Fibroblast of mammary gland (primary cell): ENCODE measurements at places on chromosomes 1 and 21.
A peak's percentile ranks its signal among the peaks of the same experiment; 100 is the strongest.

DNA sequence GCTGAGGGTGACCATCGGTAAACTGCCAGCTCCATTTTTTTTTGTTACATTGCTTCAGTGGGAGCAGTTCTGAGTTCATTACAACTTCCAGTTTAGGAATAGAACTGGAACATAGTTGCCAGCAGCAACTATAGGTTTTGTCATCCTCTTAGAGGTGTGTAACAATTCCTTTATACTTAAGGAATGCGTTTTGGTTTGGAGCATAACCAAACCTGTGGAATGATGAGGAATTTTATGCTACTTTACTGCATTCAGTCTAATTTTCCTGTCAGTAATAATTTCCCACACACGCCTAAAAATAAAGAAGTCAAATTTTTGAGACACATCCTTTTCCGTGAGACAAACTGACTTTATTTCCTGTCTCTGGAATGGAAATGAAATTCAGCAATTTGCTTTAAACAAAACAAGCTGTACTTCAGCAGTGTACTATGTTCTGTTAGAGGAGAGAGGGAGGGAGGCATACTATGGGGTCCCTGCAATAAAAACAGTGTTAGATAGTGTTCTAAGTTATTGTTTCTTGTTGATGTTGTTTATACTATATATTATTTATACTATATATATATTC is 4.8 kb upstream of the AMPD1 start:
- no peak for DNase-seq

- DNase-seq, result no peak
Observed at GRCh38 chr1:30680429-30680828, 43.0 kb downstream of the MATN1 start.

- DNase-seq, result no peak
Observed at GRCh38 chr1:18901952-18902522, 318 bp downstream of the ALDH4A1 start.

GRCh38 chr1:197911857-197912696 is 5.1 kb upstream of the LHX9 start:
- no peak for DNase-seq

GRCh38 chr1:110151175-110151669 is 928 bp downstream of the SLC6A17 start:
- peak; percentile 8 for DNase-seq
